ENCODE measurements at places on chromosomes 6 and 20.

DNA sequence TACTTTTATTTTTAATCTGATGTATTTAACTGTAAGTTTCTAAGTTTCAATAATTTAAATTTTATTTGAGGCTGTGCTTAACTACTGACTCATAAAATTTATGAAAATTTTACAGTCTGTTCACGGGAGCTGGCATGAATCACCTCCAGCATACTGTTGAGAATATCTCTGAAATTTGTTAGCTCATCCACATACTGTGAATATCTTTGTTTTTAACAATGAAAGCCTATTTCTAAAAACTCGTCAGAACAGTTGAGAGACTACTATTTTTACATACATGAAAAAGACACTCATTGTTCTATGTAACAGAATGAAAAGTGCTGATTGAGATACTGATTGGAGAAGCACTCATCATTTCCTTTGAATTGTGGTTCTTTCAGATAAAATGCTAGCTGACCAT is 749.3 kb downstream of the TENT5A start:
- DNase-seq, result no peak

- no peak for DNase-seq
Observed at GRCh38 chr6:108203189-108204112, 37.6 kb downstream of the NR2E1 start.

- no peak for DNase-seq
Observed at GRCh38 chr6:165694296-165694695, 31.3 kb upstream of the PDE10A start.

DNA sequence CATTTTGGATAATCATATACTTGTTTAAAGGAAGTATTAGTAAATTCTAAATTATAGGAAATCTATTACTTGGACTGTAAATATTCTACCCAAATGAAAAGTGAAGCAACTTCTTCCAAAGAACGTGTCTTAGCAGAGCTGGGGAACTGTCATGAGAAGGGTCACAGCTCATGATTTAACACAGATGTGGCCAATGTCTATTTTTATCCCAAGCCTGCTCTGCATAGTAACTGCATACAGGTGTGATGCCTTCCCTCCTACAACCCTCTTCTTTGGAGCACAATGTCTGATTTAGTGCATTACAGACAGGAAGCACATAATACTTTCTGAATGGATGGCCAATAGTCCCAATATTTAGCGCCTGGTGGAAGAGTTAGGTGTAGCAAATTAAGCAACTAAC is 138.7 kb upstream of the THEMIS start:
- no peak for DNase-seq

DNA sequence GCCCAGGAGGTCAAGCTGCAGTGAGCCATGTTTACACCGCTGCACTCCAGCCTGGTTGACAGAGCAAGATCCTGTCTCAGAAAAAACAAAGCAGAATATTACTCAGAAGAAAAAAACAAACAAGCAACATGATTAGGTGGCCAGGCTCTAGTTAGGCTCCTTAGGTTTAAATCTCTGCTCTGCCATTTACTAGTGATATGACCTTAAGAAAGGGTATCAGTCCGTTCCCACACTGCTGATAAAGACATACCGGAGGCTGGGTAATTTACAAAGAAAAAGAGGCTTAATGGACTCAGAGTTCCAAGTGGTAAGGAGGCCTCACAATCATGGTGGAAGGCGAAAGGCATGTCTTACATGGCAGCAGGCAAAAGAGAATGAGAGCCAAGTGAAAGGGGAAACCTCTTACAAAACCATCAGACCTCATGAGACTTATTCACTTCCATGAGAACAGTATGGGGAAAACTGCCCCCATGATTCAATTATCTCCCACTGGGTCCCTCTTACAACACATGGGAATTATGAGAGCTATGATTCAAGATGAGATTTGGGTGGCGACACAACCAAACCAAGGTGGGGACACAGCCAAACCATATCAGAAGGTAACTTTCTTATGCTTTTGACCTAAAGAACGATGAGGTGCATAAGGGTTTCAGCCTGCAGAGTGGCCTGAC is 2.4 kb upstream of the LTV1 start:
- DNase-seq, result no peak

DNA sequence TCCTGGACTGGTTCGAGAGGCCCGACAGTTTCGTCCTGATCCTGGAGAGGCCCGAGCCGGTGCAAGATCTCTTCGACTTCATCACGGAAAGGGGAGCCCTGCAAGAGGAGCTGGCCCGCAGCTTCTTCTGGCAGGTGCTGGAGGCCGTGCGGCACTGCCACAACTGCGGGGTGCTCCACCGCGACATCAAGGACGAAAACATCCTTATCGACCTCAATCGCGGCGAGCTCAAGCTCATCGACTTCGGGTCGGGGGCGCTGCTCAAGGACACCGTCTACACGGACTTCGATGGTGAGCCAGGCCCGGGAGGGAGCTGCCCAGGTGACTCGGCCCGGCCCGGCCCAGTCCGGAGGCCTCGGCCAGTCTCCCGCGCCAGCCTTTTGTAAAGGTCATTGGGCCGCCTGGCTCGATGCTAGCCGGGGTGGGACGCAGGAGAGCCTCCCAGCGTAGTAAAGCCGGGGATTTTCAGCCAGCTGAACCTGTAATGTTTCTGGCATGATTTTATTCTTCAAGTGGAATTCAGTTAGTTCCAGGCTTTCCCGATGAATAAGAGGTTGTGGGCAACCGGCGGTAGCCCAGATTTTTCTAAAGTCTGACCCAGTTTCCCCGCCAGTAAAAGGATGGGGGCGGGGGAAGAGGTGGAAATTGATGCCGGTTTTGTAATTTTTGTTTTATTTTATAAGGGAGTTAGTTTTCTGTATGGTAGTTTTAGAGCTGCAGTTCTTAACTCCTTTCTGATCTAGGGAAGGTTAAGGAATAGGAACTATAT is 1.4 kb downstream of the PIM1 start:
- no peak for DNase-seq

DNA sequence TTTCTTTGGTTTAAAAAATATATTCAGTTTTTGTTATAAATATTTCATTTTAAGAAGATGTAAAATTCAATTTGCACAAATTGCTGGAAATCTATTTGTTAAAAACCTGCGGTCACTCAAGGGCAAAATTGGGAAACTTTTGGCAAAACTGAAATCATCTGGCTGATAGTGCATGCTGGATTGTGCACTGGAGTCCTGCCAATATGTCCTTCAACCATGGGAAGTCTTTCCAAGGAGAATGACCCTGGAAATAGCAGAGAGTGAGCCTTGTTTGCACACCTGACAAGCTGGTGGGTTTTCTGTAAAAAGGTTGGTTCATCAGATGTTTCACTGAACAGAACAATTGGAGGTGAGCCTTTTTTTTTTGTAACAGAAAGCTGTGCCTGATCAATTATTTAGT is 413.5 kb downstream of the BTBD3 start:
- DNase-seq, result no peak

DNA sequence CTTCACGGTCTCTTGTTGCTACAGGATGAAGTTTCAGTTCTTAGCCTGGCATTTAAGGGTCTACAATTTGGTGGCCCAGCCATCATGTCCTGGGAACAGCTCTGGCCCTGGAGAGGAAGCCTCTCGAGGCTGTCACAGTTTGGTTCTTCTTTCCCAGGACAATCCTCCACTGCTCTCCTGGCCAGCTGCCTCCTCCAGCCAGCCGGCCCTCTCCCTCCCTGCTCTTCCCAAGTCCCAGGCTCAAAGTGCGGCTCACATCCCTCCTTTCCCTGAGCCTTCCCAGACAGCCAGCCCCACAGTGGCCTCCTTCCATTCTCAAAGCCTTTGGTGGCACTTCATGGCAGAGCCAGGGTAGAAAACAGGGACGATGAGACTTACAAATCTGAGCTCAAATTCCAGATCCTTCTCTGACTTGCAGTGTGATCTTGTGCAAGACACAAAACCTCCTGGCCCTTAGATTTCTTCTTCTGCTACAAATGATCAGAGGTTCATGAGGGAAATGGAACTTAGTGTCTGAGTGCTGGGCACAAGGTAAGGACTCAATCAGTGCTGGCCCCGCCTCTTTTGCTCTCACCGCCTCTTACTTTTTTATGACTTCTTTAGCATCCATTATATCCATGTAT is 223.8 kb upstream of the ECI2 start:
- no peak for DNase-seq

Data from mesothelial cell of epicardium (in vitro differentiated cells).